ENCODE measurements at places on chromosomes 4 and X. TPM values are rescaled to one million over a fixed set of nuclear protein-coding genes. Genes with fewer than 3 reads are reported as not detected.

CT47C1 gene
- not detected for total RNA-seq

BOD1L1 gene
- 18.1 TPM for total RNA-seq

SORCS2 gene
- 0.15 TPM for total RNA-seq

FABP2 gene
- total RNA-seq: not detected

CHRDL1 gene
- total RNA-seq: 0.08 TPM

PCSK1N gene
- 17.8 TPM for total RNA-seq

DLG3 gene
- total RNA-seq: 3.0 TPM

SMIM31 gene
- total RNA-seq: not detected

KCND1 gene
- total RNA-seq: 5.5 TPM

PLAC1 gene
- 0.51 TPM for total RNA-seq

NAT8L gene
- 16.6 TPM for total RNA-seq

TEX13D gene
- not detected for total RNA-seq

GAGE12H gene
- not detected for total RNA-seq

AKAP4 gene
- not detected for total RNA-seq

MGARP gene
- total RNA-seq: 2.3 TPM
